ENCODE measurements at places on chromosomes 2 and 18.

DNA sequence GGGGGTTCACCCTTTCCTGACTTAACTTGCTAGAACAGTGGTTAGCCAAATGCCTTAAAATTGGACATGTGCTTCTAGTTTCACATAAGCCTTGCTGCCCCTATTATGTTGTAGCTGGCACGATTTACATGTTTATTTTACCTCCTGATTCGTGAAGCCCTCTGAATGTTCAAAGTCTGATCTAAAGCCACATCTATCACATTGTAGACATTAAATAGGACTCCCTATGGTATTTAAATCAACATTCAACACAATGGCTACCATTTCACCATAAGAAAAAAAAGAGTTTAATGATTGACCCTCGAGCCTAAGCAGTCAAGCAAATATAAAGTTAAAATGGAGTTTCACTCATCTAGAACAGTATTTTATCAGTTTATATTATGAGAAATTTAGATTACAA, 151.5 kb downstream of the GULP1 start:
- DNase-seq = no peak

- no peak for DNase-seq
Measured at GRCh38 chr2:176504440-176504839, 235.2 kb downstream of the MTX2 start.

- DNase-seq = no peak
Measured at GRCh38 chr2:101787097-101787496, 89.6 kb downstream of the MAP4K4 start.

GRCh38 chr2:23268467-23269263, 116.3 kb upstream of the KLHL29 start:
- no peak for DNase-seq
